ENCODE measurements at places on chromosomes 1 and 21. TPM values are rescaled to one million over a fixed set of nuclear protein-coding genes. Genes with fewer than 3 reads are reported as not detected.

DNA sequence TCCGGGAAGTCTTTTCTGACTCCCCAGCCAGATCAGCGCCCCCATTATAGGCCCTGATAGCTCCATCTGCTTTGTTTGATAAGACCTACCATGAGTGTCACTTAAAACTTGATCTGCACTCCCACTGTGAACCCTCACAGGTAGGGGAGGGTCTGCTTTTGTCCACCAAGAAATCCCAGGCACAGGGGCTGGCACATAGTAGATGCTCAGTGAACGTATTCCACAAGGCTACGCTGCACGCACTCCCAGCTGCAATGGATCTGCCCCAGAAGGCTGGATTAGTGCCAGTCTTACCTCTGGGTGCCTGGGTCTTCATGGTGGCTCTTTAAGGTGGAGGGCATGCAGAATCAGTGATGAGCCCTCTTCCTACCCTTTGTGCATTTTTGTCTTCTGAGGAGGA is 447.1 kb downstream of the PTPRU start:
- no peak overlapping the region for H3K4me3 ChIP-seq
- no peak for DNase-seq
- H3K36me3 ChIP-seq, result no peaks in the 10 kb centered on the region
- H3K27me3 ChIP-seq, result peaks cover under 1% of the 10 kb centered on the region

GRCh38 chr1:235739631-235740030 is 90.0 kb upstream of the GNG4 start:
- H3K36me3 ChIP-seq, result peaks cover 40% of the 10 kb centered on the region
- H3K27me3 ChIP-seq, result no peaks in the 10 kb centered on the region
- H3K27ac ChIP-seq, result no peak overlapping the region
- H3K4me3 ChIP-seq, result no peak overlapping the region

- no peak overlapping the region for H3K27ac ChIP-seq
- H3K4me3 ChIP-seq, result no peak overlapping the region
- H3K27me3 ChIP-seq, result no peaks in the 10 kb centered on the region
These were observed 497.3 kb downstream of the NEGR1 start for GRCh38 chr1:71785000-71785399.

- no peaks in the 10 kb centered on the region for H3K36me3 ChIP-seq
- DNase-seq, result no peak
- H3K27ac ChIP-seq, result no peak overlapping the region
- no peaks in the 10 kb centered on the region for H3K27me3 ChIP-seq
- H3K4me3 ChIP-seq, result no peak overlapping the region
These were observed 23.5 kb downstream of the KCNT2 start for GRCh38 chr1:196584696-196585095.

GRCh38 chr1:24351918-24352627 is 32.9 kb downstream of the GRHL3 start:
- H3K36me3 ChIP-seq, result no peaks in the 10 kb centered on the region
- DNase-seq, result no peak
- H3K4me3 ChIP-seq, result no peak overlapping the region

DNA sequence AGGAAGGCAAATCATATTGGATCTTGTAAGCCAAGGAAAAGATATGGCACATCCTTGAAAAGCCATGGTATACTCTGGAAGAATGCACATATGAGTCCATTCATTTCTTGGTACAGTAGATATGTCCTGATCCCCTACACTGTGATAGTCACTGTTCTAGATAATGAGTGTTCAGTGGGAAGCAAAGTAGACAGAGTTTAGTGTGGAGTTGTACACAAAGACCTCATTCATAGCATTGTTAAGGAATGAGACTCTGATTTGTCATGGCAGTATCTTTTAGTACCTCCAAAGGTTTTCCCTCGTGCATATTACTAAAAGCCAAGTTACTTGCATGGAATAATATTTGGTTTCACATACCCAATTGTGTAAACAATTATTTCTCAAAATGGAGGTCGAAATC is 204.7 kb downstream of the NFIA start:
- no peak overlapping the region for H3K4me3 ChIP-seq
- H3K36me3 ChIP-seq, result no peaks in the 10 kb centered on the region
- H3K27me3 ChIP-seq, result no peaks in the 10 kb centered on the region
- no peak overlapping the region for H3K27ac ChIP-seq

GRCh38 chr1:68438310-68438709 is 11.4 kb downstream of the RPE65 start:
- no peaks in the 10 kb centered on the region for H3K36me3 ChIP-seq
- no peaks in the 10 kb centered on the region for H3K27me3 ChIP-seq
- no peaks in the 10 kb centered on the region for H3K4me1 ChIP-seq
- H3K4me3 ChIP-seq, result no peak overlapping the region
- no peak for DNase-seq
- H3K27ac ChIP-seq, result no peak overlapping the region

DNA sequence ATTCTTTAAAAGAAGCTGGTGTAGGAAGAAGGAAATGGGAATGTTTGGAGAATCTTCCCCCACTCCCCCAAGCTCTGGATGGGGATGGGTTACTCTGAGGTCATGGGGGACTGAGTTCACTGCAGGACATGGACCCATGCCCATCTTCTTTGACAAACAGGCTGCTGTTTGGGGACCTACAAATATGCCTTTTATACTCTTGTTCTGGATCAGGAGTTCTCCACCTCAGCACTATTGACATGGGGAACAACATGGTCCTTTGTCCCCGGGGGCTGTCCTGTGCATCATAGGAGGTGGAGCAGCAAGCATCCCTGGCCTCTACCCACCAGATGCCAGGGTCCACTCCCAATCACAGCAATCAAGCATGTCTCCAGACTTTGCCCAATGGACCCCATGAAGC is 365.8 kb upstream of the C1orf174 start:
- H3K4me3 ChIP-seq, result no peak overlapping the region
- DNase-seq, result peak; percentile 34
- no peaks in the 10 kb centered on the region for H3K4me1 ChIP-seq
- no peaks in the 10 kb centered on the region for H3K36me3 ChIP-seq

- H3K4me1 ChIP-seq, result peaks cover 26% of the 10 kb centered on the region
- H3K27ac ChIP-seq, result no peak overlapping the region
- no peak for DNase-seq
- no peaks in the 10 kb centered on the region for H3K27me3 ChIP-seq
- no peak overlapping the region for H3K4me3 ChIP-seq
These were observed 283.6 kb upstream of the USP25 start for GRCh38 chr21:15446223-15446622.

DNA sequence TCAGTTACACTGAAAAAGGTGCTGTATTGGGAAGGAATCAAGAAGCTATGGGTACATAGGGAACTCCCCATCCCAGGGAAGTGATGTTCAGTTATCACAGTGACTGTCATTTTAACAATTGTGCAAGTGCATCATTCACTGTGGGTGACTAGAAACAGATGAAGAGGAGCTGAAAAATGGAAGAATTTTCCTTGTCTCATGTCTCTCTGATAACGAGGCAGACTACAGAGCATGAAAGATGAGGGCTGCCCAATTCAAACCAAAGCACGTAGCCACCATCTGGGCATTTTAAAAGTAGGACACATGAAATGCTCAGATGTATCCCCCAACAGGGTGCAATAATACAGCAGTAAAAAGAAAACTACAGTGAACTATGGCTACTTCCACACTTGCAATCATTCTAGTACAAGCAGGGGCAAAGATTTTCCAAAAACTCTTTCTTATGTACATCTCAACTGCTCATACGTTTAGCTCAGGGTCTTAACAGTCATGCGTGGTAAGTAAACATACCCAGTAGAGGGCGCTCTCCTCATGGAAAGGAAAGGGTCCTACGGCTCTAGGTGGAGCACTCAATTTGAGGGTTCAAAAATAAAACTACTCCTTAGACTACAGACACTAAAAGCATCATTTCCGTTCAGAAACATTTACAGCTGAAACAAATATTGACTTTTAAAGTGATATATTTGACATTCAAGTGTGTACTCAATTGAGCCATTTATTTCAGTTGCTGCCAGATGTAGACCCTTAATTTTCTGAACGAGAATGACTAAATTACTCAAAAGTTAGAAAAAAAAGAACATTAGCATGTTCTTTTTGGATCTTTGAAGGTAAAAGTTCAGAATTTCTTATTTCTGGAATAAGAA is 143.2 kb downstream of the KCTD3 start:
- H3K36me3 ChIP-seq, result no peaks in the 10 kb centered on the region
- no peaks in the 10 kb centered on the region for H3K27me3 ChIP-seq
- no peak overlapping the region for H3K27ac ChIP-seq

DNA sequence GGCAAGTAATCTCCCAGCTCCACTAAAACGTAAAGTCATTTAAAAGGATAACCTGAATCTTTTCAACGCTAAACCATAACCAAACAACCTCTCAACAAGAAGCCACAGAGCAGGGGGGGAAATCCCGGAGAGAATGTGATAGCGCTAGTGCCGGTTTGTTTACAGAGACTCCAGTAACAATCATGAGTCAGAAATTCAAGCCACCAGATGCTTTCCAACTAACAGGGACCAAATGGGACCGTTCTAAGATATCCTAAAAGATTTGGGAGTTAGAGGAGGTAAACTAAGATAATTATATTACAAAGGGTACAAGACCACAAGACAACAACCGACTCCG is 825 bp downstream of the DCAF8 start:
- peak overlapping the region; percentile 94 for H3K27ac ChIP-seq
- H3K4me1 ChIP-seq, result peaks cover 42% of the 10 kb centered on the region

DNA sequence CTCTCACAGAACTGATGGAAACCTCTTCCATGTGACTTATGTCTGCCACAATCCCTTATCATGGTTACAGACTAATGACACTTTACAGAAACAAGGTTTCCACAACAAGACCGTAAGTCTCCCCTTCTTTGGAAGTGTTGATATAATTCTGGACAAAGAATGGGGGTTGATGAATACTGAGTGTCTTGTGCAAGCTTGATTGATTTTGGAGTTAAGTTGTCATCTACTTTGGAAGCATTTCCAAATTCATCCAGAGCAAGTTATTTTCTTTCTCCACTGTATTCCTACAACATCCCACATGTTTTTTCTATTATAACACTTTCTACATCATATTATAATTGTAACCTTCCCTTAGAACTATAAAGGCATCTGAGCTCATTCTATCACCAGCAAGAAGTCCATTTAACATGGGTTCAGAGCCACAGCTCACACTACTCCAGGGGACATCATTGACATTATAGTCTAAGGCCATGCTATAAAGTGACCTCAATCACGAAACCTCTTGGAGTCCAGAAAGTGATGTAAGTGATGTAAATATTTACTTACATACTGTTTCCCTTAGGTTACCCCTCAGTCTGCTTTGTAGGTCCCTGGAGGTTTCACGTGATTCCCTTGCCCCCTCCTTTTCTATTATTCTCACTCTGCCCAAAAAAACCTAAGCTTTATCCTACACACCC is 125.7 kb upstream of the PBX1 start:
- H3K27ac ChIP-seq, result no peak overlapping the region
- H3K27me3 ChIP-seq, result no peaks in the 10 kb centered on the region
- DNase-seq, result no peak
- H3K4me3 ChIP-seq, result no peak overlapping the region
- H3K4me1 ChIP-seq, result no peaks in the 10 kb centered on the region

The DIP2A gene
- 46.2 TPM for total RNA-seq

The OR2T11 gene
- not detected for total RNA-seq

The RRP1B gene
- total RNA-seq, result 18.9 TPM

The PLPPR4 gene
- total RNA-seq, result 1.5 TPM
